ENCODE measurements at places on chromosomes 6 and 20.

DNA sequence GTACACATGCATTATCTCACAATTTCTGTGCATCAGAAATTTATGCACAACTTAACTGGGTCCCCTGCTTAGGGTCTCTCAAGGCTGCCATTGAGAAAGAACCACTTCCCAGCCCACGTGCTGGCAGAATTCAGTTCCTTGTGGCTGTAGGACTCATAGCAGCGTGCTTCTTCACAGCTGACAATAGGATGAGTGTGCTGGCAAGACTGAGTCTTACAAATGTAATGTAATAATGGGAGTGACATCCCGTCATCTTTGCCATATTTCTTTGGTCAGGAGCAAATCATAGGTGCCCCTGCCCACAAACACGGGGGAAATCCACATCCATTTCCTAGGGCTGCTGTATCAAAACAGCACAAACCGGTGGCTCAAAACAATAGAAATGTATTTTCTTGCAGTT is 77.4 kb downstream of the FIG4 start:
- no peak for DNase-seq

- no peak for DNase-seq
Observed at GRCh38 chr6:15752820-15753219, 90.0 kb upstream of the DTNBP1 start.

GRCh38 chr6:153051801-153052200 is 49.3 kb upstream of the MTRF1L start:
- DNase-seq: no peak

- no peak for DNase-seq
Observed at GRCh38 chr6:167078745-167079144, 44.2 kb upstream of the CCR6 start.
